Osteoblast (primary cell): ENCODE measurements at places on chromosomes 5 and 9. TPM values are rescaled to one million over a fixed set of nuclear protein-coding genes. Genes with fewer than 3 reads are reported as not detected.

MLANA gene
- under 0.01 TPM in 1 of 2 replicates, not detected in the other for total RNA-seq

TICAM2 gene
- total RNA-seq: 6.9 and 9.1 TPM in 2 replicates

FOXD4 gene
- 0.29 and 0.36 TPM in 2 replicates for total RNA-seq

ZNF454 gene
- 2.5 and 3.8 TPM in 2 replicates for total RNA-seq

PDCD1LG2 gene
- total RNA-seq: 4.7 and 5.3 TPM in 2 replicates

TMEM215 gene
- not detected in 2 replicates for total RNA-seq

RPL35 gene
- 1,644 and 1,645 TPM in 2 replicates for total RNA-seq

TMEM267 gene
- total RNA-seq: 17.4 and 18.6 TPM in 2 replicates
